Natural killer cell treated with Interleukin-12 subunit alpha and Interleukin-12 subunit beta and Interleukin-15 and Interleukin-18, amount 100 ng/mL, for 72 hours (primary cell): ENCODE measurements at places on chromosomes 1 and 21. TPM values are rescaled to one million over a fixed set of nuclear protein-coding genes. Genes with fewer than 3 reads are reported as not detected.

DNA sequence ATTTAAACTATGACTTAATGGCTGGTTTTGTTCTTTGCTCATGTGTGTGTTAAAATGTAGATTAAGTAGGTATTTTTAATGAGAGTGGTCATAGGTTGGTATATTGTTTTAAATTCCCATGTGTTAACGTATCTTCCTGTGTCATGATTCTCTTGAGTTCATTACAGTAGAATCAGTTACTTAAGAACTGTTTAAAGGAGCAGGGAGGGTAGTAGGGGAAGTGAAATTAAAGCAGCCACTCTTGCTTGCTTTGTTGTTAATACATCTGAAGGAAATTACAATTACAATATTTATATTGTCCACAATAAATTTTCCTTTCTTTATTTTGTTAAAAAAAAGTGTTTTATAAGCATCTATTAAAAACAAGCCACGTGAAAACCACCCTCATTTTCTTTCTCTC lies 119.2 kb upstream of the KIAA1614 start:
- H3K4me3 ChIP-seq: no peak overlapping the region
- H3K4me1 ChIP-seq: peaks cover 7% of the 10 kb centered on the region
- DNase-seq: no peak

The TMEM81 gene
- total RNA-seq: 7.2 TPM

DNA sequence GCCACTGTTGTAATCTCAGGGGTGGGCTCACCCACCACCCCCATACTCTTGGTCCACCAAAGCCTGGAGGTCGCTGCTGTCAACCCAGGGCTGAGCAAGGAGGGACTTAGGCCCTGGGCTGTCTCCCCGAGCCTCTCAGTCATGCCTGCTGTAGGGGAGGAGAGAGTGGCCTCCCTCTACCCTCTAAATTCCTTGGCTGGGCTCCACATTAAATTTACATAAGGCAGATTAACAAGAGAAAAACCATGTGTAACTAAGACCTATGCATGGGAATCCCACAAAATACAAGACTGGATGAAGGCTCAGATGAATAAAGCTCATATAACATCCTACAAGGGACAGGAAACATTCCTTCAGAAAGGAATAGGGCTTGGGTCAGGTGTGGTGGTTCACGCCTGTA lies 1.8 kb upstream of the PIK3CD start:
- H3K4me1 ChIP-seq: peaks cover 33% of the 10 kb centered on the region
- peak overlapping the region; percentile 82 for H3K27ac ChIP-seq
- H3K27me3 ChIP-seq: no peaks in the 10 kb centered on the region
- DNase-seq: no peak

GRCh38 chr1:241939798-241940197 lies 17.8 kb upstream of the BECN2 start:
- DNase-seq: no peak
- H3K27ac ChIP-seq: no peak overlapping the region
- H3K4me1 ChIP-seq: no peaks in the 10 kb centered on the region
- peaks cover 9% of the 10 kb centered on the region for H3K27me3 ChIP-seq
- no peaks in the 10 kb centered on the region for H3K36me3 ChIP-seq

- no peaks in the 10 kb centered on the region for H3K4me1 ChIP-seq
- H3K4me3 ChIP-seq: no peak overlapping the region
Measured at GRCh38 chr21:38297194-38297631, 40.4 kb downstream of the KCNJ15 start.

The PLPP3 gene
- not detected for total RNA-seq
